ENCODE measurements at places on chromosomes 2 and 18. TPM values are rescaled to one million over a fixed set of nuclear protein-coding genes. Genes with fewer than 3 reads are reported as not detected.
A peak's percentile ranks its signal among the peaks of the same experiment; 100 is the strongest.

DNA sequence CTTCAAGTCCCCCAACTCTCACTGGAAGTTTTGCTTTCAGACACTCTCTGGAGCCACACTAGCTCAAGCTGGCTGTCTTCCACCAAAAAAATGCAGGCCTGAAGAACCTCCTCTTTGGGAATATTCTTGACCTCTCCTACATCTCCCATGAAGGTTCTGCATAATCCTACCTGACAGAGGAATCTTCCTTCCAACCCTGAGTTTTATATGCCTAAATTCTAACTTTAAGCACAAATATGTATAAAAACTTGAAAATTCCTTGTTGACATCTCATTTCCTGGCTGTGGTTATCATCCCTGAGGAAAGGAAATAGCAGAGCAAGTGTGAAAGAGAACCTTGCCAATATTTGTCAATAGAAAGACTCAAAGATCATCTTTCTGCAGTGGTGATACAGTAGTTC is 249.0 kb downstream of the LPIN1 start:
- no peak for DNase-seq

GRCh38 chr2:227415538-227416424 is 28.0 kb upstream of the SCYGR1 start:
- DNase-seq, result peak; percentile 38

GRCh38 chr2:237299906-237300305 is 114.1 kb downstream of the COL6A3 start:
- DNase-seq, result peak; percentile 85

DNA sequence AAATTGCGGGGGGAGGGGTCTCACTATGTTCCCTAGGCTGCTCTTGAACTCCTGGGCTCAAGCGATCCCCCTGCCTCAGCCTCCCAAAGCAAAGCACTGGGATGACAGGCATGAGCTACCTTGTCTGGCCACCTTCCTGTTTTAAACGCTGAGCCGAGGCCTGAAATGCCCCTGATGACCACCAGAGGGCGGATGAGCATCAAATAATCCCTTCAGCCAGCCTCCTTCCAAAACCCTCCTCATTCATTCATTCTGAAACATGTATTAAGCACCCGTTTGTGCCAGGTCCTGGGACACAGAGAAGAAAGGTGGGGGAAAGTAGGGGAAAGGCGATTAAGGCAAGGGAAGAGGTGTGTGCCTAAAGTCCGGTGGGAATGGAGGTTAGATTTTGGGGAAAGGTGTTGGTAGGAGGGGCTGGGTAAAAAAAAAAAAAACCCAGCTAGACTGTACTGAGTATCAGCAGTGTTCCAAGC is 30.7 kb upstream of the PTMA start:
- DNase-seq, result peak; percentile 75

- no peak for DNase-seq
These were observed 11.6 kb downstream of the ATP6V1C2 start for GRCh38 chr2:10732924-10733565.

- DNase-seq, result no peak
These were observed 41.1 kb downstream of the MRPS9 start for GRCh38 chr2:105078906-105079495.

GRCh38 chr2:145028101-145028920 is 508.4 kb upstream of the ZEB2 start:
- no peak for DNase-seq

- DNase-seq, result no peak
These were observed 864 bp downstream of the LBH start for GRCh38 chr2:30231996-30232800.

GRCh38 chr2:30786923-30787685 is 20.1 kb downstream of the CAPN13 start:
- no peak for DNase-seq

The R3HDM1 gene
- 7.0 TPM for total RNA-seq

DNA sequence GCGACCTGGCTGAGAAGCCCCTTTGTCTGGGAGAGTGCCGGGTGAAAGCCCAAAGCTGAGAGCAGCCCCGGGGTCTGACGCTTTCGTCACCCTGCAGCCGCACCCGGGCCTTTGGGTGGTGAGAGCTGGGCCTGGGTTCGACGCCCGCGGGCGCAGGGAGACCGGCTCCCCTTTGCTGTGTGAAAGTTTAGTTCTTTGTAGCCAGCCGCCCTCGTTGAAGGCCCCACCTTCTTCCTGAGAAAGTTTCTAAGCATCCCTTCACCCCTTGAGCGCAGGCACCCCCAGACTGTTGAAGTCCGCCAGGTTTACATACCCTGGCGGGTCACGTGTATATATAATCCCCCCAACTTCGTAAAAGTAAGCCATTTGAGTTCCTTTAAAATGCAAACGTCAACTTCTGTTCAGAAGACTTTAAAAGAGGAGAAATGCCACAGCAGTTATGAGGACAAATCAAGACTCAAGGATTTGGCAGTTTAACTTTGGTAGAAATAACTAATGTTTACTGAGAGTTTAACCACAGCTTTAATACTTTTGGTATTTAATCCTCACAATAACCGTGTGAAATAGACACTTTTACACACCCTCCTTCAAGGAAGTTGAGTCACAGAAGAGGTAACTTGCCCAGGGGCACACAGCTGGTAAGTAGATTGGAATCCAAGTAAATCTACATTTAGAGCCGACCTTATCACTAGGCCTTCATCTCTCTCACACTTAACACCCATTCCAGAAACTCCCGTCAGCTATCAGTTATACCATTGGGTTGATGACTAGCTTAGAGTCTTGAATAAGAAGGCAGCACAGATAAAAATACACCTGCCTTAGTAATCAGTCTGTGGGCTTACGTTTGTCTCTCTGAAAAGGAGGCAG is 1.1 kb upstream of the MBOAT2 start:
- peak; percentile 23 for DNase-seq

DNA sequence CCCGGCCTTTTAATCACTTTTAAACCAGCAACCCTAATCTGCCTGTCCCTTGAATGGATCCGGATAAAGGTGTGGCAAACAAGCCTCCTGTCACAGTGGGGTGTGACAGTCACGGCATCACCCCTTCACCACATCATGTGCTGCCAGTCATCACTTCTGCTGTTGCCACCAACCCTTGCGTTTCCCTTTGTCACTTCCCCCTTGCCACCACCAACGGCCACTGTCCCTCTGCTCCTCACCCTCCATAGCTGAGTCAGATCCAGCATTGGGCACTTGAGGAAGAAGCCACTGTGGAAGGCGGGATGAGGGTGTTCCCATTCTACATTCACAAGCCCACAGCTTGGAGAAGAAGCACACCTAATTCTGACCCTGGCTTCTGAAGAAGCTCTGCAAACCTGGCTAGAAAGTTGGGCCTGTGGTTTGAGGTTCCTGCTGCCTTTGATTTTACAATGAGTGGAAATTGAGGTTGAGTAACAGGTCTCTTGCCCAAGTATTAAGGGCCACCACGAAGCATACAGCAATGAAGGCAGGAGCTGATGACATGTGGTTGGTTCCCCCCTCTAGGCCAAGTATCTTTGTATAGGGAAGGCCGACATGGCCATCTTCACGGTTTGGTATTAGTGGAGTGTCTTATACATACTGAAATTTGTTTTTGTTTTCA is 22.9 kb upstream of the DARS1 start:
- DNase-seq, result no peak

DNA sequence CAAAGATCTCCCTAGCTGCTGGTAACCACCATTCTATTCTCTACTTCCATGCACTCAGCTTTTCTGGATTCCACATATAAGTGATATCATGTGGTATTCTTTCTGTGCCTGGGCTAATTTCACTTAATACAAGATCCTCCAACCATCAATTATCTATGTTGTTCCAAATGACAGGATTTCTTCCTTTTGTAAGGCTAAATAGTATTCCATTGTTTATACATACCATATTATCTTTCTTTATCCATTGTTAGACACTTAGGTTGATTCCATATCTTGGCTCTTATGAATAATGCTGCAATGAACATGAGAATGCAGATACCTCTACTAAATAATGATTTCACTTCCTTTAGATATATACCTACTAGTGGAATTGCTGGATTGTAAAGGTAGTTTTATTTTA is 66.2 kb downstream of the ROCK2 start:
- DNase-seq, result no peak

The C2orf72 gene
- total RNA-seq, result 12.8 TPM

DNA sequence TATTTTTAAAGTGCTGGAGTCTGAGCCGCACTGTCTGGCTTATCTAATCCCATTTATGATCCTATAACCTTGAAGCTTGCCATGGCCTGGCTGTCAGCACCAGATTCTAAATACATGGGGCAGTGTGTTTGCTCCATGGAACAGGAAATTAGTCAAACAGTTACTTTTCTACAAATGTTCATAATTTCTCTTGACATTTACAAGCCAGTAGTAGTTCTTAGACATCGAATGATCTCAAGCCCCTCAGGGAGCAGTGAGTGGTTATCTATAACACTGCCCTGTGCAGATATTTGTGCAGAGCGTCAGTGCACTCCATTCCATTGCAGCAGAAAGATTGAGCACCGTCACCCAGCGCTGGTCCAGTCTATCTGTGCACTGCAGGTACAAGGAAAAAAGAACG is 205.2 kb downstream of the AGPS start:
- no peak for DNase-seq

The TMEM37 gene
- total RNA-seq, result 3.5 TPM

DNA sequence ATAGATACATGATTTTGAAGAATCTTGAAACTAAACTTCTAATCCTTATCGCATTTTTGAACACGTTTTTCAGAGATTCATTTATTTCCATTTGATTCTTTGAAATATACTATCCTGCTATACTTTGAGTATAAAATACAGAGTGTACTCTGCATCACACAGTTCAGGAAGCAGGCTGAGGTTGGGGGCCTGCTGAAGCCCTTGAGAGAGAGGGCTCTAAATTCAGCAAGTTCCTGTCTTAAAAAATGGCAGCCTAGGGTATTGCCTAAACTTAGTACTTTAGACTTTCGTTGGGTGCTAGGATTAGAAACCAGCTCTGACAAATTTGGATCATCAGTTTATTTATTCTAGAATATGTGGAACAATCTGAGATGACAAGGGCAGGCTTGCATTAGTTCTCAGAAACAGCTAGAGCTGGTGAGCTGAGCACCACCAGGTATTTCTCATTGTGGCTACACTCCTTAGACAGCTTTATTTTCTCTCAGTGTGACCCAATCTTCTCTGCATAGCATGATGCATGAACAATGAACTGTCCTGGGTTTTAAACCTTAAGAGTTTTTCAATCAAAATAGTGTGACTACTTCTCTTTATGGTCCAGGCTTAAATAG is 49.1 kb downstream of the TFPI start:
- DNase-seq, result no peak

GRCh38 chr2:8239531-8240088 is 442.2 kb upstream of the ID2 start:
- no peak for DNase-seq

The LTBP1 gene
- 4.5 TPM for total RNA-seq

DNA sequence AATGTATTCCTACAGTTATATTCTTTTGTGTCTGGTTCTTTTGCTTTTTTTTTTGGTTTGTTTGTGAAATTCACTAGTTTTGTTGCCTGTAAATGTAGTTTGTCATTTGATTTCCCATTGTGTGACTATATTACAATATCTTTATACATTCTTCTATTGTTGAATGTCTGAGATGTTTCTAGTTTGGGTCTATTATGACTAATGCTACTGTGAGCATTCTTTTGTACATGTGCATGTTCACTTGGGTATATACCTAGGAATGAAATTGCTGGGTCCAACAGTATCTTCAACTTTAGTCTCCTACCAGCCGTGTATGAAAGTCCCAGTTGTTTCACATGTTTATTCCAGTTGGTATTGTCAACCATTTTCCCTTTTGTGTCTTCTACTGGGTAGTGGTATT is 112.7 kb upstream of the RBMS1 start:
- DNase-seq, result no peak

The GLI2 gene
- 0.72 TPM for total RNA-seq

The UPP2 gene
- total RNA-seq, result not detected

The TCF4 gene
- 0.72 TPM for total RNA-seq

DNA sequence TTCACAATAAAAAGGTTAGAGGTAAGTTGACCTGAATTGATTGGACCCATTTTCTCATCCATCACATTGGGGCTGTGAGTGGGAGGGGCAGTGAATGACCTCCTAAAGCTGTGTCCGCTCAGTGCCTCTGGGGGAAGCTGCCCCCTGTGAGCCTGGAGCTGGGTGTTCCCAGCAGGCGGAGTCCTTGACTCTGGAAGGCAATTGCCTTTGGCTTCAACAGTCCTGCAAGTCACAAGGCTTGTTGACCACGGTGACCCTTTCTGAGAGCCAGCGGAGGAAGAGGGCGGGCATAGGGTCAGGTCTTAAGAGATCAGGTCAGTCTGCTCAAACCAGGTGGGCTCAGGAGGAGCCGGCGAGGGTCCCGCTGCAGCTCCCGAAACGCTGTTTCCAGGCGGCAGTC is 1.1 kb upstream of the CIDEA start:
- no peak for DNase-seq

DNA sequence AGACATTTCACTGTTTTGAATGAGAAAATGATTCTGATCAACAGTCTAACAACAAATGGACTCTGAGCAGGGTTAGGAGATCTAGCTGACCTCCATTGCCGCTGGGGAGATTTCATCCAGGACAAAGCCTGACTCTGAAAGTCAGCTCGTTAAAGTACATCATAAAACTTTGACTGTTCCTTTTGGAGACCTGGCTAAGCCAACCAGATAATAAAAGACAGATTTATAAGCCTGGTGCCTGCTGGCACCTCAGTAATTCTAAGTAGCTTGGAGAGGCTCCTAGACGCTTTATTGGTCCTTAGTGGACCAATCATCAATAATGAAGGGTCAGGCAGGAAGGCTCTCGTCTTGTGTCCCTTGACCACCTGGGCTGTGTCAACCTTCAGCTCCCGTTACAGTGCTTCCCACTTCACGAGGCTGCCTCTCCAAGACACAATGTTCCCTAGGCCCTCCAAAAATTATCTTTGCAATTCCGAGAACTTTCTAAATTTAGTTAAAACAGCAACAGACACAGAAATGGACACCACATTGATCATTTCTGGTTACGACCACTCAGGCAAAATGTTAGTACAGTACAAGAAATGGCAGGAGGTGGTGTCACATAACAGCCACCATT is 47.9 kb upstream of the PMAIP1 start:
- DNase-seq, result no peak

DNA sequence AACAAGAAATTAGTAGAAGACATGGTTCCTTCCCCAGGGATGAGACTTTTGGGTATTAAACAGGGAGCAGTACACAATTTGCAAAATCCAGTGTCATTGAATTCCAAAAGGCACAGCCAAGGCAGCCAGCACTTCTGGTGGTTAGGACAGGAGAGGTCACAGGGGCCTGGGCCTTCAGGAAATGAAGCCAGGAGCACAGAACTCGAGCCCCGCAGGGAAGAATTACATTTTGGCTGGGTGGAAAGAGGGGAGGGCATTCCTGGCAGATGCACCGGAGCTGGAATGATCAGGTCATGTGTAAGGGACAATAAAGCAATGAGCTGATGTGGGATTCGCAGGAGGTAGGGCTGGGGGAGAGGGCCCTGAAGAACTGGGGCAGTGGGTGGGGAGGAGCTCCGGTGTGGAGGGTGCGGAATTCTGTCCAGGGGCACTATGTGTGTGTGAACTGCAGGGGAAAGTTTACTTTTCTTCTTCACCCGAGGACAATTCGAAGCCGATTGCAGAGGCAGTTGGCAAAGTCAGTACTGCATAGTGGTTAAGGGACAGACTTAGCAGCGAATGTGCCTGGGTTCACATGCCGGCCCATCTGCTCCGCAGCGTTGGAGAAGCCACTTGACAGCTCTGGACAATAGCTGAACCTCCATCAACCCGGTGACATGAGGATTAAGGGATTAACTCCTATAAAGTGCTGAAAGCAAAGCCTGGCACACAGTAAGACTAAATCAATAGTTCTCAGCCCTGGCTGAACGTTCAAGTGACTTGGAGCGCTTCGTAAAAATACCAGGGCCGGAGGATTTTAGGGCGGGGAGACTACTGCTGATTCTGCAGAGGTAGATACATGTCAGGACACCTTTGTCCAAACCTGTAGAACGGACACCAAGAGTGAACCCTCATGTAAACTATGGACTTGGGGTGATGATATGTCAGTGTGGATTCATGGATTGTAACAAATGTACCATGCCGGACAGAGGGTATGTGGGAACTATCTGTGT is 36.4 kb downstream of the ALPK2 start:
- DNase-seq, result no peak

All from Caki2 (cell line).